ENCODE measurements at places on chromosomes 2 and 18.

DNA sequence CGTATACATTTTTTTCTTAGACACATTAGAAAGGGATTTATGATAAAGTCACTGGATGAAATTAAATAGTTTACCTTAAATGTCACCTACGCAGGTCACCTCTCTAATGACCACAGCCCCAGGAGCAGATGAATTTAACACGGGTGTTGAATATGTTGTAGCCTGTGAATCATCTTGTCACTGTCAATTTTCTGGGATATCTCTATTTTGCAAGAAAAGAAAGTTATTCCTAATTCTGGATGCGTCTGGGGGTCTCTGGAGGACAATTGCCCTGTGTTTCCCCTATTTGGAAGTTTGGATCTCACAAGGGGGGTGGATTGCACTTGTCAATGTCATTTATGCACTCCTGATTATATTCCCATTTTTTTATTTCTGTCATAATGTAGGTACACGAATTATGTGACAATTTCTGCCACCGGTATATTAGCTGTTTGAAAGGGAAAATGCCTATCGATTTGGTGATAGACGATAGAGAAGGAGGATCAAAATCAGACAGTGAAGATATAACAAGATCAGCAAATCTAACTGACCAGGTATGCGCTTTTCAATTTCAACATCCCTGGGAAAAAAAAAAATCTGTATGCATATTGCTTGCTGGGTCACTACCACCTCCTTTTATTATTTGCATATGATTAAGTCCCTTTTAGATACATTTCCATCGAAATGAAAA, 7.7 kb downstream of the MEIS1 start:
- no peak for DNase-seq

GRCh38 chr2:175372704-175373701, 191.5 kb upstream of the ATP5MC3 start:
- no peak for DNase-seq

DNA sequence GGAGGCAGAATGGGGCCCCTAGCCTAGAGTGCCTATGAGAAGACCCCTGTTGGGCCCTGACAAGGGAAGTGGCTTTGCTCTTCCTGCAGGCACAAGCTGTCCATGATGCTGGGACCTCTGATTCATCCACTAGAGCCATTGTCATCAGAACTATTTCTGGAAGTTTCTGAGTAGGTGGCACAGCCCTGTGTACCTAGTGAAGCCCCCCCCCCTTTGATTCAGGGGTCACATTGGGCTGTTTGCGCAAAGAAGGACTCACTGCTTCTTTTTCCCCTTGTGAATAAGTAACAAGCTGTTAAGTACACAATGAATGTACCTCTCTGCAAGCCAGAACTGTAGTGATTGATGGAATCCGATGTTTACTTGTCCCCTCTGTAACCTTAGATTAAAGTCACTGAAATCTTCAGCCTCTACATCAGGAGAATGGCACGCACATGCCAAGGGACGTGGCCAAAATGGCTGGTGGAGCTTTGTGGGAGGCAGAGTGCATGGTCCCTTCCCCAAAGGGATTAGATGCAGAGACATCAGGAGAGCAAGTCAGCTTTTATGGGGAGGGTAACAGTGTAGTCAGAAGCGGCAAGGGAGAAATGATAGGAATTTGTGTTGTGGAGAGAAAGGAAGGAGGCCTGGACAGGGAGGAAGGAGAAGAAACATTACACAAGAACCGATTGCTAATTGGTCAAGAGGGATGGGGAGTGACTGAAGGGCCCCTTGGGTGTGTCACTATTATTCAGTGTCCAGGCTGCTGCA, 267.6 kb upstream of the RAB12 start:
- no peak for DNase-seq

- DNase-seq: no peak
Measured at GRCh38 chr2:147589127-147589526, 255.7 kb upstream of the ACVR2A start.

DNA sequence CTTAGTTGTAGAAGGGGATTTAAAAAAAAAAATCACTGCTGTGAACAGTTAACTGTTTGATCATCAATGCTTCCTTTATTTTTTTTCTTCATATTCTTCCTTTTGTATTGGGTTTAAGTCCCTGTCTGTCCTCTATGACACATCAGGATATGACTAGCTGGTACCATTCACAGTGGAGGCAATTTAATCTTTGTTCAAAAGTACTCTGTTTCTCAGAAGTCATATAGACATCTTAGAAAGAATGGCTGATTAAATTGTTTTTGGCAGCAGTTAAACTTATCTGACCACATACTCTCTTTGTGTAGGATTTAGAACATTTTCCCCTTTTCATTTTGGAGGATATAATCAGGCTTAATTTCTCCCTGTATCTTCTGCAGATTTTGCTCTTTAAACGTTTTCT, 807.8 kb upstream of the CDH2 start:
- no peak for DNase-seq

DNA sequence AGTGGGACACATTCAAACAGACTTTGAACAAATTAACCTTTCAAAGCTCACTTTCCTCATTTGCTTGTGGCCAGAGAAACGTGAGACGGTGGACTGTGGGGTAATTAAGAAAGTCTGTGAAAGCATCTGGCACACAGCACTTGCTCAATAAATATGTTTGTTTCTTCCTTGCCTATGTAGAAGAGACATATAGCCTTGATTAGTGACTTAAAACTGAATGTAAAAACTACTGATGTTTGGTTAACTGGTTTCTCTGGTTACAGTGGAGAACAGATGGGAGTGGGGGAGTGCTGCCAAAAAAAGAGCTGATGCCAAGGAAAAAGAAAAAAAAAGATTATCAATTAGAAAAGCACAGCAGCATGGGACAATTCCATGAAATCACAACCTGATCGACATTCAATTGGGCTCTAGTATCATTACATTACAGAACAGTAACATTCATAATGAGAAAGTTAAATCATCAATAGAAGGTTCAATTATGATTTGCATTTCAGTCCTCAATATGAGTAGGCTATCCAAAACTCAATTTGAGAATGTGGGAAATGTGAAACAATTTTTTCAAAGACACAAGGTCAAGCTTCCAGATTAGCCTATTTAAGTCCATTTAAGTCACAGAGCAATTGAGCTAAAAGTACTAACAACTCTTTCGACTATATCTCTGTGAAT, 14.7 kb downstream of the CUL3 start:
- no peak for DNase-seq

DNA sequence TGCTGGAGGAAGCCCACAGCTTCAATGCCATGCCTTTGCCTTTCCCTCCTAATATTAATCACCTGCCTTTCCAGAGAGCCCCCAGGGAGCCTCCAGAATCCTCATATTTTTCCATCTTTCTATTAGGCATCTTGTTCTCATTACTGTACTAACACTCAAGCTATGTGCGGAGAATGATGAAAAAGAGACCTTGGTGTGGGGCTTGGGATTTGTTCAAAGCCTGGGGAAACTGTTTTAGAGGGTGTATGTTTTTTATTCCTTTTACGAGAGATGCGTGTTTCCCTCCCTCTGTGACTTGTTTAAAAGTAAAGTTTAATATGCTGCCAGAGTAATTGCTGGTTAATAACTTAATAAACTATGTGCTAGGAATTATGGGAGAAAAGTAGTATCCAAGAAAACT, 102.4 kb upstream of the ZFP36L2 start:
- no peak for DNase-seq

GRCh38 chr2:1869987-1870386, 125.7 kb upstream of the PXDN start:
- no peak for DNase-seq

- DNase-seq: no peak
Measured at GRCh38 chr2:159505196-159505595, 111.2 kb downstream of the BAZ2B start.

GRCh38 chr18:23887035-23887434, 127.5 kb upstream of the TTC39C start:
- DNase-seq: no peak

DNA sequence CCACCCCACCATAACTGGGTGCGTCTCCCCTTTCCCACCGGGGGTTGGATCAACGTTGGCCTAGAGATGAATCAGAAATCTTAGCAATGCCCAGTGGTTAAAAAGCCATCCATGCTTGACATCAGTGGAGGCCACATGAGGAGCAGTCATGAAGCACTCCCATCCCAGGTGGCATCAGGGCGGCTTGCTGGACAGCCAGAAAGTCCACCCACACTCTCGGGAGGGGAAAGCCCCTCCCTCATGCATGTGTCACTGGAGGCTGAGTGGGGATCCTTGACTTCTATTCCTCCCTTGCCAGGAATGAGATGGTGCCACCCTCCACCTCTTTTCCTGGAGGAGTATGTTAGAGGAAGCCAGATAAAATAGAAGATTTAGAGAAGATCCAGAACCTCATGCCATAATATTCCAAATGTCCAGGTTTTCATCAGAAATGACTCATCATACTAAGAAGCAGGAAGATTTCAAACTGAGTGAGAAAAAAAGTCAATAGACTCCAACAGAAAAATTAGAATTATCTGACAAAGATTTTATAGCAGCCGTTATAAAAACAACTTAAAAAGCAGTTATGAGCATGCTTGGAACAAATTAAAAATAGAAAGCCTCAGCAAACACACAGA, 507.1 kb upstream of the ID2 start:
- DNase-seq: no peak

- DNase-seq: no peak
Measured at GRCh38 chr2:71889759-71890684, 257.6 kb downstream of the CYP26B1 start.

- no peak for DNase-seq
Measured at GRCh38 chr2:165647409-165647808, 146.6 kb downstream of the GALNT3 start.
